Right atrium auricular region (tissue), 2 donors: ENCODE measurements at places on chromosomes 6 and 20.
A peak's percentile ranks its signal among the peaks of the same experiment; 100 is the strongest.

DNA sequence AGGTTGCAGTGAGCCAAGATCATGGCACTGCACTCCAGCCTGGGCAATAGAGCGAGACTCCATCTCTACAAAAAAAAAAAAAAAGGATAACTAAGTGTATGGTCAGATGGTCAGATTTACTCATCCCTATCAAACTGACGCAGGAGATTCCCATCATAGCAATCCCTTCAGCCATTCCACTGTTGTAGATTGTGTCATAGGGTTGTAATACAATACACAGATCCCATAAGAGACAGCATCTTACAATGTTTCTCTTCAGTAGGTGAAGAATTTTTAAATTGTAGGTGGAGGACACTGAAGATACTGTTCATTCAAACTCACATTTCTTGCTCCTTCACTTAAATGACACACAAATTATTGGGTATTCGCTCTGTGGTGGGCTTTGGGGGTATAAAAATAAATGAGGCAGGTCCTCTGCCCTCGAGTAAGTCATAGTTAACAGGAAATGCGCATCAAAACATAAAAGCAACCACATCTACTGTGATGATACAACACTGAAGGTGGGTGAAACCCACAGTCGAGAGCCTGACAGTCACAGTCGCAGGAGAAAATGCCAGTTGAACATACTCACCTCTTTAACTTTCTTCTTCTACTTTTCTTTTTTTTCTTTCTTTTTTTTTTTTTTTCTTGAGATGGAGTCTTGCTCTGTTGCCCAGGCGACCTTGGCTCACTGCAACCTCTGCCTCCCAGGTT lies 205.5 kb downstream of the ZNF217 start:
- no peak for DNase-seq

- DNase-seq: no peak
Measured at GRCh38 chr6:139198529-139199288, 63.8 kb downstream of the HECA start.

GRCh38 chr6:151680846-151681432 lies 126.5 kb upstream of the ESR1 start:
- DNase-seq: no peak

DNA sequence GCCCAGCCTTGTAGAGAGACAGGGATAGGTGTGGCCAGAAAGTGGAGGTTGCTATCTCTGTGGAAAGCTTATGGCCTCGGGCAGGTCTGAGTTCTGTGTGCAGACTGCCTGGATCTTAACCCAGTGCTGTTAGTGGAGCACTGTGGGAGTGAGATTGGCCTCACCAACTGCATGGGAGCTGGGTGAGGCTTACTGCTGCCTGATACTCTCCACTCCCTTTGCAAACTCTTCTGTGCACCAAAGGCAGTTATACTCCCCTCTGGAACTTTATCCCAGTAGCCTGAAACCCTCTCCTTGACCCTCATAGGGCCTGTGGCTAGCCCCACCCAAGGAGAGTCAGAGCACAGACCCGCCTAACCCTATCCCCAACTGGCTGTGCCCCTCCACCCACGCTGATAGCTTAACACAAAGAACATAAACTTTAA lies 41.4 kb upstream of the PKIB start:
- no peak for DNase-seq

- DNase-seq: peak; percentile 46
Measured at GRCh38 chr20:24638591-24639548, 169.4 kb downstream of the SYNDIG1 start.

DNA sequence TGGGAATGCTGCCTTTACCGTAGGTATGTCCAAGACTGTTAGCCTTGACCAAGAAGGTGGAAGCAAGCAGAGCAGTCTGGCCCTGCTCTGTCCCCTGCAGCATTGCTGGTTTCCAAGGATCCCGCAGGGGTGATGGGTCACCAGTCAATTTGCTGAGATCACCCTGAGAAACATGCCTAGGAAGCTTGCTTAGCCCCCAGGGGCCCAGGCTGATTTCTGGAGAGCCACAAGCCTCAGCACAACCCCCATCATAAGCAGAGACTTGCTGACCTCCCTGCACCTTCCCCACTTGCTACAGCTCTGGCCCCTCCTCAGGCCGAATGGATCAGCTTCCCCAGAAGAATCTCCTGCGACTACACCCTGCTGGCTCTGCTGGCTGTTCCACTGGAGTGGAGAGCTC lies 21.5 kb downstream of the ARHGAP40 start:
- no peak for DNase-seq

- no peak for DNase-seq
Measured at GRCh38 chr6:31037169-31037568, 26.9 kb downstream of the MUC22 start.

DNA sequence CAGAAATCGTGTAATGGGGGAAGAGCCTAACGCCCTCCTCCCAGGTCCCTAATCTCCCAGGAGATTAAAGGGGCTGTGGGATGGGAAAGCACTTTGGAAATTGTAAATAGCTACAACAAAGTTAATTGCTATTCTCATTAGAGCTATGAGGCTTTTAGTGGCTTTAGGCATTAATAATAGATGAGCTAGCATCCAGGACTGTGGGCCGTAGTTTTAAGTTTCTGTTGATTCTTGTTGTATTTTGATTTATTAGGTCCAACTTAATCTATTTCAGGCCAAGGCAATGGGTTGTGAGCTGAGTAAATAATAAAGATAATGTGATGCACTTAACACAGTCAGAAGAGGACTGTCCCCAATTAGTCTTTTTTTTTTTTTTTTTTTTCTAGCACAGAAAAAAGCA lies 67.7 kb downstream of the ANKRD6 start:
- no peak for DNase-seq

DNA sequence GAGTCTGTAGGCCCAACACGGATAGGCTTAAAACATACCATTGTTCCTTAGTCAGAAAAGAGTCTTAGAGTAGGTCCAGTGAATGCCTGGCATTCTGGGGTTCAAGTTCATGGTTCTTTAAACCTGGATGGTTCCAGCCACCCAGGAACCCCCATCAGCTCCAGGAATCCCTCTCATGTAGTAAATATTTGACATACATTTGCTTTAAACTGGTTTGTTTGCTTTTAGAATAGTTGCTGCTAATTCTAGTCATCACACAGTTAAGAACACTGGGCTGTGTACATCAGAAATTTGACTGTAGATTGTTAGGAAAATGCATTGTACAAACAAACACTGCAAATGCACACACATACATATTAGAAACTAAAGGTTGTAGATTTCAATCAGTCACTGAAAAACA lies 30.6 kb upstream of the PBOV1 start:
- DNase-seq: no peak

DNA sequence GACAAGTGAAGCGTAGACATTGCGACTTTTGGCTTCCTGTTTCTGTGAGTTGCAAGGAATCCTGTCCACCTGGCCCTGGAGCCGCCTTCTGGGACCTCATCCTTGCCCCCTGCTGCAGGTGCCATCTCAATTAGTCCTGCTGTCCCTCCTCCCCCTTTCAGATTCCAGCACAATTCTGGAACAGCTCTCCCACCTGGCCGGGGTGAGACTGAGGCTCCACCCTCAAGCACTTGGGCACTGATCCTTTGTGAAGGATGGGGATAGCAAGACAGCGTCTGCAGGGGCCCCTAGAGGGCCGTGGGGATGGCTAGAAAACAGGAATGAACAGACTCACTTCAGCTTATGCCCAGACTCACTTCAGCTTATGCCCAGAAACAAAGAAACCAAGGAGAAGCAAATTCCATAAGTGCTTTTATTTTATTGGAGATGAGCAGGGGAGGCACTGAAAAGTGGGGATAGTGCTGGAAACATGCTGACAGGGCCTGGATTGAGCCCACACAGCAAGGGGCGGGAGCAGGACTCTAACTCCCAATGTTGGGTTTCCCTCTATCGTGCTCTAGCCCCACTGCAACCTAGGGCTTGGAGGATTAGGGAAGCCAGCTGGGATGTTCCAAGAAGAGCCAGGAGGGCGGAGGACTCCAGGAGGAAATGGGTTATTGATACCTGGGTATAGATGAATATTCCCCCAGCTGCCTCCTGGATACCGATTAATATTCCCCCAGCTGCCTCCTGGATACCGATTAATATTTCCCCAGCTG lies 1.4 kb downstream of the C6orf15 start:
- no peak for DNase-seq

DNA sequence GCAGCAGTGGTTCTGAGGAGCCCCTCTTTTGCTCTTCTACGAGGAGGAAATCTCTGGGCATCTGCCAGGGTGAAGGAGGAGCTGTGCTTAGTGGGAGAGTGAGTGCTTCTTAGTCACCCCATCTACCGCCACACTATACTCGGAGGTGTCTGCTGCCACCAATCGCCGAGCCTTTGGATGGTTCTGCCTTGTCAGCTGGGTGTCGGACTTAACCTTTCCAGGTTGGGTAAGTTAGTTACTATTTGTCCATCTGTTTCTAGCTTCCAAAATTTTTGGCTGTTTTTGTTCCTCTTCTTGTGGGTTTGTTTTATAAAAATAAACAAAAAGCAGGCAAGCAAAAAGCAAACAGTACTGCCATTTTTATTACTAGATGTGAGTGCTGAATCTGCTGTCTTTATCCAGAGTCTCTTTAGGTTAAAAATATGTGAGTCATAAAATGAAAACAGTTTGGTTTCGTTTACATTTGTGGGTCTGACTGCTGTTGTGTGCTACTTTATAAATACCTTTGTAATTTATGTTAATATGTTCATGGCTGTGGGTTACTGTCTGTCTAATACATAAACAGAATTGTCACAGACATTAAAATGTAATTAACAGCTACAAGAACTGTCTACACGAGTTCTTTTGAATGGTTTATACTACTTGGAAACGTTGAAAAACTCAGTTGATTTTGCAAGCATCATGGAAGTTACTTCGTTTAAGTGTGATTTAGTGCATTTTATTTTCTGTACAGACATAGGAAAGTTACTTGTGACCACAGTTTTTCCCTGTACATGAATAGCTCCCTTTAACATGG lies 89.2 kb downstream of the ARID1B start:
- no peak for DNase-seq

DNA sequence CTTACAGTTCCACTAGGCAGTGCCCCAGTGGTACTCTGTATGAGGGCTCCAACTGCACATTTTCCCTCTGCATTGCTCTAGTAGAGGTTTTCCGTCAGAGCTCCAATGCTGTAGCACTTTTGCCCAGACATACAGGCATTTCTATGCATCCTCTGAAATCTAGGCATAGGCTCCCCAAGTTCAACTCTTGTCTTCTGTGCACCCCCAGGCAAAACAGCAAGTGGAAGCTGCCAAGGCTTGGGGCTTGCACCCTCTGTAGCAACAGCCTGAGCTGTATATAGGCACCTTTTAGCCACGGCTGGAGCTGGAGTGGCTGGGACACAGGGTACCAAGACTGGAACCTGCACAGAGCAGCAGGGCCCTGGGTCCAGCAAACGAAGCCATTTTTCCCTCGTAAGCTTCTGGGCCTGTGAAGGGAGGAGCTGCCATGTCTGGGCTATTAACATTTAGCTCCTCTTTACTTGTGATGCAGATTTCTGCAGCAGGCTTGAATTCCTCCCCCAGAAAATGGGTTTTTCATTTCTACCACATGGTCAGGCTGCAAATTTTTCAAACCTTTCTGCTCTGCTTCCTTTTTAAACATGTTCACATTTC lies 596.2 kb upstream of the ADGRB3 start:
- no peak for DNase-seq

GRCh38 chr6:10099529-10100140 lies 315.2 kb downstream of the TFAP2A start:
- no peak for DNase-seq

DNA sequence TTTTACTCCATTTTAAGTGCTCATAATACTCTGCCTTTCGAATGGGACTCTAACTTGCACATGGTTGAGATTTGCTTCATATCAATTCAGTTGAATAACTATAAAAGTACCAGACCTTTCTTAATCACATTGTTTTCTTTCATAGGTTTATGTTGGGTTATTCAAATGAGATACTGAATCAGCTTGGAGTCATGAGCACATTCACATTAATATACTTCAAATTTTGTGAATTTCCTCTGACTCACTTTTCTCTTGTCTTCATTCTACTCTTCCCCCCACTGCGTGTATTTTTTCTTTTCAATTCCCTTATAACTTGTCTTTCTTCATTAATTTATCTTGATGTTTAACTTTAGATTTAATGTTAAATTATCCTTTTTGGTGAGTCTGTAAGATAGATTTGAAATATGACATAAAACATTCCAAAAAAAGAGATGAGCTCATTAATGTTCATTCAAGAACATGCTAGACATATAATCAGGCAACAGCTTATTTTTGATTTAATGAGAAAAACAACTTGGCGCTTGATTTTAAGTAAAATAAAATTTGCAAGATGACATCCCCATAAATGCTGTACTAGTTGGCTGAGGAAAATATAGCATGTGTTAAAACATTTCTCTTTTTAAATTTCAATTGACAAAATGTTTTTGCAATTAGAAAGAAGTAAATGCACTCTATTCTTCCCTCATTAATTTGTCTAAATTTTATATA lies 736.0 kb downstream of the CD109 start:
- no peak for DNase-seq

- no peak for DNase-seq
Measured at GRCh38 chr6:100663219-100663863, 198.6 kb upstream of the SIM1 start.

DNA sequence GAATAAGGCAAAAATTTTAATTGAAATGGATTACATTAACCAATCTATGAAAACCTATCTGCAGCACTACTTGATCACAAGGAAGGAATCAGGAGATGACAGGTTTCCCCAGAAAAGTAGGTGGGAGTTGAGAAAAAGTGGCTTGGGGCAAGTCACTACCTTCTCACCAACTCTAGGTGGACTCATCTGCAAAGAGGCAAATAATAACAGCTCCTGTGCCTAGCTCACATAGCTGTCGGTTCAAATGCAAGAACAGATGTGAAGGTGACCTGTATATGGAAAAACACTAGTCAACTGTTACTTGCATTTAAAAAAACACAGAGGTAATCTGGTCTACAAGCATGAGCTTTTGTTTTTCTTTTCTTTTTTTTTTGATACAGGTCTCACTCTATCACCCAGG lies 67.2 kb downstream of the POPDC3 start:
- no peak for DNase-seq

DNA sequence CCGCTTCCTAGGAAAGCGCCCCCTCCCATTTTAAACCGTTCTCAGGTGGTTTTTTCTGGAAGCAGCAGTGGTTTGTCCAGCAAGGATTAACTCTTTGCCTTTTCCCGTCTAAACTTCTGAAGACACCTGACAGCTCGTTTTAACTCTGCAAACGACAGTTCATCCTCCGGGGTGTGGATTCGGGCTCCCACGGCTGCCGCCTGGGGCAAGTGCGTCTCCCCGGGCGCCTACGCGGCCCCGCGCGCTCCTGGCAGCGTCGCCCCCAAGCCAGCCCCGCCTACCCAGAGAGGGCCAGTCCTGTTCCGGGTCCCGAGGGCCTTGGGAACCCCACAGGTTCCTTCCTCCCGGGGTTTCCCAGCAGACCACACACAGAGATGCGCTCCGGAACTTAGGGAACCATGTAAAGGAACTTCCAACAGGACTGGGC lies 54.4 kb downstream of the PRR18 start:
- DNase-seq: no peak

GRCh38 chr6:158839796-158840195 lies 20.6 kb upstream of the EZR start:
- DNase-seq: no peak

GRCh38 chr6:138374815-138375214 lies 2.9 kb upstream of the SMIM28 start:
- no peak for DNase-seq

- DNase-seq: no peak
Measured at GRCh38 chr6:107202876-107203468, 87.7 kb upstream of the BEND3 start.

GRCh38 chr6:159311618-159312017 lies 142.4 kb downstream of the FNDC1 start:
- DNase-seq: no peak

- no peak for DNase-seq
Measured at GRCh38 chr20:22257912-22258311, 326.5 kb downstream of the FOXA2 start.
